ENCODE measurements at places on chromosomes 5 and 9. TPM values are rescaled to one million over a fixed set of nuclear protein-coding genes. Genes with fewer than 3 reads are reported as not detected.
A peak's percentile ranks its signal among the peaks of the same experiment; 100 is the strongest.

- H3K27ac ChIP-seq, result peak overlapping the region; percentile 37
- H3K4me3 ChIP-seq, result no peak overlapping the region
- peaks cover 14% of the 10 kb centered on the region for H3K36me3 ChIP-seq
- H3K4me1 ChIP-seq, result peaks cover 67% of the 10 kb centered on the region
These were observed 29.7 kb downstream of the LARP1 start for GRCh38 chr5:154784856-154785255.

The SH3RF2 gene
- not detected for total RNA-seq

GRCh38 chr5:2165615-2166305, 283.0 kb upstream of the IRX4 start:
- no peaks in the 10 kb centered on the region for H3K4me1 ChIP-seq
- H3K27me3 ChIP-seq, result peaks cover 5% of the 10 kb centered on the region
- H3K27ac ChIP-seq, result no peak overlapping the region
- no peak for DNase-seq

DNA sequence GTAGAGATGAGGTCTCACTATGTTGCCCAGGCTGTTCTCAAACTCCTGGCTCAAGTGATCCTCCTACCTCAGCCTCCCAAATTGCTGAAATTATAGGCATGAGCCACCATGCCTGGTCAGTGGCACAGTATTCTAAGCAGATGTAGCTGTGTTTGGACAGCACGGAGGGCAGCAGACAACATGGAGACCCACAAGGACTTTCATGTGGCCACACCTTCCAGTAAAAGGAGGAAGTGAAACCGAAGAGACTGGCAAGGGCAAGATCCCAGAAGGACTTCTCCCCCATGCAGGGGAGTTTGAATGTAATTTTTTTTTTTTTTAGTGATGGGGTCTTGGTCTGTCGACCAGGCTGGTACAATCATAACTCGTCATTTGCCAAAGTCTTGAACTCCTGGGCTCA, 172.2 kb downstream of the TRPM3 start:
- H3K27me3 ChIP-seq, result no peaks in the 10 kb centered on the region
- H3K36me3 ChIP-seq, result no peaks in the 10 kb centered on the region
- no peak overlapping the region for H3K4me3 ChIP-seq
- no peak for DNase-seq
- H3K27ac ChIP-seq, result no peak overlapping the region

The PCDHB9 gene
- not detected for total RNA-seq

- no peaks in the 10 kb centered on the region for H3K36me3 ChIP-seq
- H3K4me3 ChIP-seq, result no peak overlapping the region
- no peak for DNase-seq
These were observed 100.4 kb downstream of the LURAP1L start for GRCh38 chr9:12875191-12875590.

DNA sequence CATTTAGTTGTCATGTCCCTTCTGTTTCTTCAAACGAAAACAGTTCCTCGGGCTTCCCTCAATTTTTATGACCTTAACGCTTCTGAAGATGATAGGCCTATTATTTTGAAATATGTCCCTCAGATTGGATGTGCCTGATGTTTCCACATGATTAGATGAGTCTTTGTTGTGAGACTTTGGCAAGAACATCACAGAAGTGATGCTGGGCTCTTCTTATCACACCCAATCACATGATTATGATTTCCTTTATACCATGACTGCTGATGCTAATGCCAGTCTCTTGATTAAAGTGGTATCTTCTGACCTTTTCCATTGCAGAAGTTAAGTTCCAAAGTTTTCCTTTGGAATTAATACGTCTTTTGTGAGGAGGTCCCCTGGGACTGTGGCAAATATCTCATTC, 175.7 kb downstream of the SAXO1 start:
- no peak overlapping the region for H3K4me3 ChIP-seq
- no peaks in the 10 kb centered on the region for H3K36me3 ChIP-seq
- no peak for DNase-seq
- no peaks in the 10 kb centered on the region for H3K27me3 ChIP-seq
